ENCODE measurements at places on chromosomes 4 and X. TPM values are rescaled to one million over a fixed set of nuclear protein-coding genes. Genes with fewer than 3 reads are reported as not detected.

ACSL4 gene
- 260 TPM for total RNA-seq

CYTL1 gene
- total RNA-seq = 12.5 TPM

F8A2 gene
- total RNA-seq = not detected

AFP gene
- 0.90 TPM for total RNA-seq

TCEAL6 gene
- total RNA-seq = not detected

RPS6KA6 gene
- 4.2 TPM for total RNA-seq

USP27X gene
- total RNA-seq = 2.9 TPM

CD40LG gene
- not detected for total RNA-seq

TBC1D9 gene
- 12.8 TPM for total RNA-seq

All from fibroblast of the aortic adventitia (primary cell).